Activated naive CD4-positive, alpha-beta T cell treated with anti-CD3 and anti-CD28 coated beads, Interleukin-2, amount 10 ng/mL, durations not matched to agents 7 days and 5 days (primary cell): ENCODE measurements at places on chromosomes 3 and 15.

- no peak for DNase-seq
Observed at GRCh38 chr15:44315126-44315525, 26.6 kb downstream of the GOLM2 start.

DNA sequence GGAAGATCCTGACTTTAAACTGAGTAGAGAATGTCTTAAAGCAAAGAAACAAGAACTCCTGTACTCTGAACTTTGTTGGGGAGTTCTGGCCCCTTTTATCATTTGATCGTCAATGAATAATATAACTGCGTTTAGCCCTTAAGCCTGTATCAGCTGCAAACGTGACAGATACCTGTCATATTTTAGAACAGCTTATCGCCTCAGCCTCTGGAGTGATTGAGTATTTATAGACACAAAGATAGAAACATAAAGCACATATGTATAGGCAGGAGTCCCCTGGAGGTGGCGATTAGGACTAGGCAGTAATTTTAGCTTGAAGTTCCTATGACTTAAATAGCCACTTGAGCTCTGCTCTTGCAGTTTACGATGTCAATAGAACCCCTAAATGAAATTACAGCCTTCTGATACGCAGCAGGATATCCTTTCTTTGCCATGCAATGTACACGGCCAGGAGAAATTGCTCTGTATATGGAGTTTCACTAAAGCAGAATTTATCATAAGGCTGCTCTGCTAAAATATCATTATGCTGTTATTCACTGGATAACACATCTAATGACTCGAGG is 321.8 kb downstream of the TIGIT start:
- DNase-seq, result no peak

- DNase-seq, result no peak
Observed at GRCh38 chr15:71752604-71753289, 57.6 kb upstream of the NR2E3 start.

- no peak for DNase-seq
Observed at GRCh38 chr3:128080323-128081080, 28.3 kb downstream of the SEC61A1 start.
